Gastrocnemius medialis (tissue), 4 donors: ENCODE measurements at places on chromosomes 2 and 18.

DNA sequence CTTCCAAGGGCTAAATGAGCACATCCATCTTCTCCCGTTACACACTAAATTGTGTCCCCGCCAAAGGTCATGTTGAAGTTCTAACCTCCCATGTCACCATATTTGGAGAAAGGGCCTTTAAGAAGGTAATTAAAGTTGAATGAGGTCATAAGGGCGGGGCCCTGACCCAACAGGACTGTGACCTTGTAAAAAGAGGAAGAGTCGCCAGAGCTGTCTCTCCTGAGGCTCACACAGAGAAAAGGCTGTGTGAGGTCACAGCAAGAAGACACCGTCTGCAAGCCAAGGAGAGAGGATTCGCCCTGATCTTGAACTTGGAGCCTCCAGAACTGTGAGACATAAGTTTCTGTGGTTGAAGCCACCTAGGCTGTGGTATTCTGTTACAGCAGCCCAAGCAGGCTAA, 24.1 kb downstream of the TRABD2A start:
- no peak for DNase-seq

GRCh38 chr2:108349571-108349928, 28.2 kb upstream of the SULT1C4 start:
- DNase-seq, result no peak

DNA sequence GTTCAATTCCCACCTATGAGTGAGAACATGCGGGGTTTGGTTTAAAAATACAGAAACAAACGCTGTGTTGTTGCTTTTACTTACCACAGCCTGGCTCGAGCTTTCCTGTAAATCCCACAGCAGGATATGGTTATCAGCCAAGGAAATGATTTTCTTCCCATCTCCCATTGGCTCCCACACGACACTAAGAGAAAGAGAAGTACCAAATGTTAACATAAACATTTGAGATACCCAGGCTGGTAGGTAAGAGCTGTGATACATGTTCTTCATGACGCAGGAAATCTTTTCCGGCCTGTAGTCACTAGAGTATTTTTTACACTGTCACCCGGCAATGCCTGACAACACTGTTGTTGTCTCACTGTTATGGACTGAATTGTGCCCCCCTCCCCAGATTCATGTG, 163.6 kb downstream of the EIPR1 start:
- no peak for DNase-seq

GRCh38 chr2:44954889-44955592, 13.5 kb downstream of the SIX3 start:
- no peak for DNase-seq

DNA sequence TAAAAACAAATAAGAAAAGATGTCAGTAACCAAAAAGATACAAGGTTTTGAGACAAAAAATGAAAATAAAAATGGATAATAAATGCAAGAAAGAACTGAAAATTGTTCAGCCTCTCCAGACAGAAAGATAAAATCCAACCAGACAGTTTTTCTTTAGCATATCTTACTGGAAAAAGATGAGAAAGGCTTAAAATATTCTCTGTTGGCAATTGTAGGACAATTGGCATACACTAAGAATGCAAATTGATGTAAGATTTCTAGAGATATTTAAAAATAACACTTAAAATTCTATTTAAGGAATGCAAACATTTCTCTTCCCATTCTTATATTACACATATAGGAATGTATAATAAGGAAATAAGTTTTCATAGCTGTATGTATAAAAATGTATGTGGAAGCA, 590.6 kb downstream of the DSC3 start:
- DNase-seq, result no peak

GRCh38 chr2:170514140-170514539, 201.0 kb upstream of the SP5 start:
- DNase-seq, result no peak

GRCh38 chr2:215486291-215487001, 50.6 kb upstream of the FN1 start:
- no peak for DNase-seq

DNA sequence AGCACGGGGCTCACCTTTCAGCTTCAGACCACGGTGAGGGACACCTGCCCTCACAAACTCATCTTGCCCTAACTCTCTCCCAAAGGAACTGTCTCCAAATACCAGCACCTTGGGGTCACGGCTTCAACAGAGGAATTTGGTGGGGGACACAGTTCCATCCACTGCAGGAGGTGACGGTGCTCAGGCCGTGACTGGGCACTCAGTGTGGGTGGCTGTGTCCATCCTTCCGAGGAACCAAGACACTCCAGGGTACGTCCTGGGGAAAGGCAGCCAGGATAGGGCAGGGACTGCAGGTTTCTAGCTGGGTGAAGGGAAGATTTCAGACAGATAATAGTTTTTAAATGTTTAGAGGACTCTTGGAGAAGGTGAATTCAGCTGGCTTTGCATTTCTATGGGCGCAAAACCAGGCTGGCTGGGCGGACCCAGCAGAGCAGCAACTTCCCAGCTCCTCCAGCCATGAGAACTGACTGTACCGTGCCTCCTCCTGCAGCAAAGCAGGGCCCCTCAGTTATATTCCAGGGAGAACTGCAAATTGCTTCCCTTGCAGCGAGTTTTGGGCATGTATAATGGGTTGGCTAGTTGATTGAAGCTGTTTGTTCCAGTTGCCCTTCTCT, 23.9 kb upstream of the ALLC start:
- DNase-seq, result no peak

DNA sequence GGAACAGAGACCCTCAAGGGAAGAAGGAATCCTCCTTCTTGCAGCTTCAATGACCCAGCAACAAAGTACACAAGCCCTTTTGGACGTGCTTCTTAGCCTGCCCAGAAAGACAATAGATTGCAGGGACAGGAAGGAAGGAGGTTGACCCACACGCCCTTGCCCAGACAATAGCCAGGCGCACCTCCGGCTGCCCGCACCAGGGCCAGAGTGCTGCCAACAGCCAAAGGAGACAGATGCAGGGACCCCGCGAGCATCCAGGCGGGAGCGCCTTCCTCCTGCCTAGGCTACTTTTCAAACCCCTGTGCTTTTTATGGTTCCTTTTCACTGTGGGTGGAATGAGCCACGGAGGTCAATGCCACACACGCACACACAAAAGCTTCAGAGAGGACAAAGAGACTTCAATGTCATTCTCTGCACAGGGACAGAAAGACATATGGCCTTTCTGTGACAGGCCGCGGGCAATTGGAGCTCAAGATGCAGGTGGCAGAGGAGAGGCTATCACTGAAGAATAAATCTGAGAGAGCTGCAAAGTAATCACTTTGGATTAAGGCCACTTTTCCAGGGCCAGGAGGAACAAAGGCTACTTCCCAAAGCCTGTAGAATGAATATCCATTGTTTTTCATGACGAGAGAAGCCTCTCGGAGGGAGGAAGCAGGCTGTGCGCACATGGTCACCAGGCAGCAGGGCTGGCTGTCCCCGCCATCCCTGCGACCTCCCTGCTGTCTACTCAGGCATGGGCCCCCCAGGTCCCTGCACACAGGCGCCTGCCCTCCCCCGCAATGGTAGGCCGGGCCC, 300.6 kb downstream of the EIPR1 start:
- no peak for DNase-seq

GRCh38 chr2:16303273-16303577, 362.4 kb downstream of the CYRIA start:
- DNase-seq, result no peak

- peak; percentile 32 for DNase-seq
These were observed 4.4 kb downstream of the GCKR start for GRCh38 chr2:27501042-27501441.

DNA sequence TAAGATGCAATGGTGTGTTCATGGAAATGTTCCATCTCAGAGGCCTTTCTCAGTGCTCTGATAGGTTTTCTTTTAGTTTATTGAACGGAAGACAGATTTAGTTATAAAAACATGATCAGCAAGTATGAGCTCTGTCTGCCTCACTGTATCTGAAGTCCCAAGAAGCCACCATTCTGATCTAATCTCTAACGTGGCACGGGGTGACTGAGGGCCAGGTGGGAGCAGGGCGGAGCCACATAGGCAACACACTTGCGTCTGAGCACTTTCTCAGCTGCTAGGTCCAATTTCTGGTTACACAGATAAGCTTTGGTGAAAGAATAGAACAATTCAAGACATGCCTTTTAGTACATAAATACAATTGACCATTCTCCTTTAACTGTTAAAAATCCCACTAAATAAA, 60.4 kb downstream of the SNTG2 start:
- DNase-seq, result no peak

- no peak for DNase-seq
These were observed 4.0 kb downstream of the KANSL1L start for GRCh38 chr2:210167227-210167626.

- no peak for DNase-seq
These were observed 1.7 kb upstream of the USP14 start for GRCh38 chr18:156514-157230.

- DNase-seq, result no peak
These were observed 510.3 kb downstream of the PLCL1 start for GRCh38 chr2:198314559-198315153.

DNA sequence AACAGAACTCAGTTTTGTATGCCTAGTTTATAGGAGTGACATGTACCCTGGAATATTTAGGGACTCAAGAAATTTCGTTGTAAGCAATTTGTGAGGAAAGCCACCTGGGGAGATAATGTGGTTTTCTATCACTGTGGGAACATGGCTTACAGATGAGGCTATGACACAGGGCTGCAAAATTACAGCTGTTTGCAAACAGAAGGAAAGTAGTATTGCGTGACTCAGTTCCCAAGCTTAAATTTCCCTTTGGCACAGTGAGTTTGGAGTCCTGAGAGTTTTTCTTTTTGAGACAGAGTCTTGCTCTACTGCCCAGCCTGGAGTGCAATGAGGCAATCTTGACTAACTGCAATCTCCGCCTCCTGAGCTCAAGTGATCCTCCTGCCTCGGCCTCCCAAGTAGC, 149.8 kb downstream of the MYO5B start:
- no peak for DNase-seq

- DNase-seq, result no peak
These were observed 73.9 kb upstream of the RPL31 start for GRCh38 chr2:100928235-100928634.

DNA sequence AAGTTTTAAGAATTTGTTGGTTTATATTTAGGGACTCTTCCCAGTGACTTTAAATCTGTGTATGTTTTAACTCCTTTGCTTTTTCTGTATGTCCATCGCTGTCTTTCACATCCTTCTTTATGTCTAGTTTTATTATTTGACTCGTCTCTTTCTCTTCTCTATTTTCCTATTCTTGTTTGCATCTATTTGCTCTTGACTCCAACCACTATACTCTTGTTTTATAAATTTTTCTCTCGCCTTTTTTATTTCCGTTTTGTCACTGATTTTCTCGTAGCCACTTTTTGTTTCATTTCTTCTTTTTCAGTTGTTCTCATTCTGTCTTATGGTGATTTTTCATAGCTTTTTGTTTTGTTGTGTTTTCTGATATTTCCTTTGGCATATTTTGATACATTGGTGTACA, 170.5 kb upstream of the NETO1 start:
- no peak for DNase-seq

DNA sequence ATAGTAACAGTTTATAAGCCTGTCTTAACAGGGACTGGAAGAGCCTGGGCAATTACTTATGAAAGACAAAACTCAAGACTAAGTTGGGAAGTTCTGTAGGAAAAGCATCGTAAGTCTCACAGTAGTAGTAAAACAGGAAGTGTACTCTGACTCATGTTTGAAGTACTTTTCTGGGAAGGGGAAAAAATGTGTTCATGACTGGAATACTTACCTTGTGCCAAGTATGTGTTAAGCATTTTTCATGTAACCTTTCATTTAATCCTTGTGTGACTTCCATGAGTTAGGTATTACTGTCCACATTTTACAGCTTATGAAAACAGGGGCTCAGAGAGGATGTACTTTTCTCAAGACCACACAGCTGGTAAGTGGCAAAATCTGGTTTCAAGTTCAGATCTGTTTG, 13.7 kb upstream of the SKOR2 start:
- DNase-seq, result no peak

- DNase-seq, result no peak
These were observed 152.9 kb upstream of the SESTD1 start for GRCh38 chr2:179417436-179417949.

DNA sequence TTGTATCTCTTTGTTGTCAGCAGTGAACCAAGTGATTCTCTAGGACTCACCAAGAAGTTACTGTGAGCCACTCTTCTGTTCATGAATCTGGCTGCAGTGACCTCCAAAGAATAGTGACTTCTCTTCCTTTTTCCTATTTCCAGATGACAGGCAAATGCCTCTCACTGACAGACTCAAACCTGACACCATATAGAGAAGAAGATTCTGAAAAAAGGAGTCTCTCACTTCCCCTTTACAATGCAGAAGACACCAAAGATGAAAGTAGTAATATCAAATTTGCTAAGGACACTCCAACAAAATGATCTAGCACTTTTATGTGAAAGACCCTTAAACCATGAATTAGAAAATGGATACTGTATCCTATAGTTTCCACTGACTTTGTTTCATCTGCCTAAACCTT, 44.4 kb upstream of the SETBP1 start:
- DNase-seq, result no peak

DNA sequence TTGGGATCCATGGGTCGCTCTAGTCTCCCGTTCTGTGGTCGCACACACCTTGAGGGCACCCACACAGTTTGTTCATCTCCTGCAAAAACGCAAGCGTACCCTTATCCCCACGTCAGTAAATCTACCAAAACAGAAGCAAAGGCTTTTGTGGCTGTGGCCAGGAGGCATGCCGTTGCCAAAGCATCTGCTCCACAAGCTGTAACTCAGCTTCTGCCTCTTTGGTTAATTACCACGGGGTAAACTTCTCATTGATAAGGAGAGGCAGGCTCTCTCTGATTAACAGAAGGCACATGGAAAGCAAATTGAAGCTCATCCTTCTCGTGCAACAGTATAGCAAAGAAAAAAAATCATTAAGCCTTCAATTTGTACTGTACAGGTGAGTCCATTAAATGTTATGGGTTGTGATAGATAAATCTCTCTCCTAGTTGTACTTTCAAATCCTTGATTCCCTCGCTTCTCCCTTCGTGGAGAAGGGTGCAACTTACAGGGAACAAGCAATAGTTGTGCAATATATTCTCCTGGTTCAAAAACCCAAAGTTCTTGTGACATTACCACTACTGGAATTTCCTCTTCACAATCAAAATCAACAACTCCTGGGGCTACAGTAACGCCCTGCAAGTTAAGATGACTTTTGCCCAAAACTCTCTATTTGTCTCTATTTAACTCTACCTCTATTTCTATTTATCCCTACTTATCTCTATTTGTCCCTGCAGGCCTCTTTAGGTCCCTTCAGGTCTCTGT, 10.3 kb downstream of the PECR start:
- no peak for DNase-seq

DNA sequence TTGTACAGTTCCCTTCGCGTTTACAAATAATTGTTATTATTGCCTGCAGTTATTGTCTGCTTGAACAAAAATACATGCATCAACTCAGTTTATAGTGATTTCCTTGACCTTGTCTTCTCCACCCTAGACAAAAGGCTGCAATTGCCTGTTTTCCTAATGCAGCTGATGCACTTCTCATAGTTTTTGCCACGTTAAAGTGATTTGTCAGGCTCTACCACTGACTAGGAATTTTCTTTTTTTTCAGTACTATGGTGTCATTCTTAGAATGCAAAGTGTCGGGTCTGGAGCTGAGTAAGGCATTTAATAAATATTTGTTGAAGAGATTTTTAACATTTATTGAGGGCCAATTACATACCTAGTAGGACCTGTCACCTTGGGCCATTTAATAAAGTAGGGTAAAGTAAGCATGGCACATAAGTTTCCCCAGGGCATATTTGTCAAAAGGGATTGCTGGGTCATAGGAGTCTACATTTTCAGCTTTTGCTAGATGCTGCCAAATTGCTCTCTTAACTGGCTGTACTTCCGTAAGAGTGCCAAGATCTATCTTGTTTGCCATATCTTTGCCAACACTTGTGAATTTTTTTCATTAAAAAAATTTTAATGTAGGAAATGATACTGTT, 24.1 kb downstream of the ACSL3 start:
- no peak for DNase-seq
